ENCODE measurements at places on chromosomes 1 and 21.

DNA sequence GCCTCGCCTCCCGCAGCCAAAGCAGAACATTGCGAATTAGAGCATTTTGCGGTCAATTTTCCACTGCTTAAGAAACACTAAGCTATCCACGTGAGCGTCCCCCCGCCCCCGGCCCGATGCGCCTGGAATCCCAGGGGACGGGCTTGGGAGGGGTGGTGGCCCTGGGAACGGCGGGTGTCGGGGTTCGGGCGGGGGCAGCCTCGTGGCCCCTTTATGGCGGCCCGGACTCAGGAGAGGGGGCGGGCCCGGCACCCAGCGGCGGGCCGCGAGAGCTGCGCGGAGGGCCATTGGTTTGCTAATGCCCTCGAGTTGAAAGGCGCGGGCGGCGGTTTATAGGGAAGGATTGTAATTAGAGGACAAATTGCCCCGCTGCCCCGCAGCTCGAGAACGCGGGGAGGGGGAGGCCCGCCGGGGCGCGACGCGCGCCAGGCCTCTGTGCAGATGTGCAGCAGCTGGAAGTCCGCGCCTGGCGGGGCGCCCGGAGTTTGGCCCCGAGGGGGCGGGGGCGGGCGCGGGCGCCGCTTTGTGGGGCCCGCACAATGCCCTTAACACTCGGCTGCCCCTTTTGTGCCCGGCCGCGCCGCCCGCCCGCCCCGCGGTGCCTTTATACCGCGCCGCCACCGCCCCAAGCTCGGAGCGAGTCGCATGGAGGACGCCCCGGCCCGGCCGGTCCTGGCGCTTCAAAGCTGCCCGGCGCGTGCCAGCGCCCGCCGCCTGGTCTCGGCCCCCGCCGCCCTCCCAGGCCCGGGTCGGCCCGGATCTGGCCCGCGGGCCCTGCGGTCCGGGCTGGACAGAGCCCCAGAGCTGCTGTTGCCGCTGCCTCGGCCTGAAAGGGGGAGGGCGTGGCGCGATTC, 1.9 kb upstream of the HES3 start:
- no peak for DNase-seq

DNA sequence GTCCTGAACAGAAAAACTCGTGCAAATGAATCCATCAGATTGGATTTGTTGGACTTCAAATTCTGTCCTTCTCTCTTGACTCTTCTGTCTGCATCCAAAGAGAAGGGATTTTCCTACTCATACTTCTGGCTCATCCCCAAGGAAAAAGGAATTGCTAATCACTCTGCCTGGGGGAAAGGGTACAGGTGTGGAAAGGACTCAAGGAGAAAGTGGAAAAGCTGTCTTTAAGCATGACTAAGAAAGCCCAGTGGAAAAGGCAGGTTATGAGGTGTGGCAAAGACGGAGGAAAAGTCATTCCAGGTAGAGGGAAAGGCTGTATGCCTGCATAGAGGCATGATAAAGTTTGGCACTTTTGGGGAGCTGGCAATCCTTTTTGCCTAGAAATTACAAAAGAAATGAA, 43.4 kb downstream of the PTGS2 start:
- DNase-seq: no peak

DNA sequence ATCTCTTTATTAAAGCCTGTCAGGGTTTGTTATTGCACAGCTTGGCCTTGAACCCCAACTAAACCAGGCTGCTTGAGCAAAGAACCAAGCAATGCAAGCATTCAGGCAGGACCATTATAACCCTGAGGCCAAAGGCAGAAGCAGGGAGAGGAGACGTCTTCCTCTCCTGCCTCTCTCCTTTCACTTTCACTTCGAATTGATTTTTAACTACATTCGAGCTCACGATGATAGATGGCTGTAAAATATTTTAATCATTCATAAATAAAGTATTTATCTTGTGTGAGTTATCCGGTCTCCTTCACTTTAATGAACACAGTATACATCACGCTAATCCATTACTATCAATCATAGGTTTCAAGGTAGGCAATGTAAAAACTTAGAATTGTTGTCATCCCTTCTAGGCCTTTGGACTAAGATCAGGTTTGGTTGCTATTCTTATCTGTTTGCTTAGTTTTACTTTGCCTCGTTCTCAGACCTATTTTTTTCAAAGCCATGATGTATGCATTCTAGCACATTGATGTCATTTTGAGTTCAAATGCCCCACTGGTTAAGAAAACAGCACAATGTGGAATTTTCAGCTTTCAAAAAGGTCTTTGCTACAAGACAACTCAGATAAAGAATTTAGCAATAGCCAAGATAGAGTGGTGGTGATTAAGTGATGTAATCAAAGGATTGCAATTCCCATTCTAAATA, 480.2 kb upstream of the RUNX1 start:
- DNase-seq: no peak

- no peak for DNase-seq
Measured at GRCh38 chr1:54290506-54291184, 90.7 kb downstream of the MRPL37 start.

- DNase-seq: no peak
Measured at GRCh38 chr21:46160907-46161632, 5.7 kb upstream of the FTCD start.

- DNase-seq: no peak
Measured at GRCh38 chr1:236052232-236052993, 12.5 kb downstream of the NID1 start.

DNA sequence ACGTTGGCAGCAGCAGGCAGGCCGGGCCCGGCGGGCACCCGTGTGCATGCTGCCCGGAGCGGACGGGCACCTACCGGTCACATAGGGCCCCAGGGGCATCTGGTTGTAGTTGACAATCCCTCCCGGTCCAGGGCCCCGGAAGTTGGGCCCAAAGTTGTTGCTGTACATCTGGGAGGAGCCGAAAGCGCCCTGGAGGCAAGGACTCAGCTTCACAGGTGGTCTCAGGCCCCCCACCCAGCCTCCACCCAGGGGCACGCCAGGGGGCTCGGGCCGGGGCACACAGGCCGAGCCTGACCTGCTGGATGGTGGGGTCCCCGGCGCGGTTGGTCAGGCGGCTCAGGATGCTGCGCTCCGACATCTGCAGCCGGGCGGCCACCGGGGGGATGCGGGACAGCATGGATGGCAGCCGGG, 60.6 kb downstream of the KCNAB2 start:
- DNase-seq: no peak

DNA sequence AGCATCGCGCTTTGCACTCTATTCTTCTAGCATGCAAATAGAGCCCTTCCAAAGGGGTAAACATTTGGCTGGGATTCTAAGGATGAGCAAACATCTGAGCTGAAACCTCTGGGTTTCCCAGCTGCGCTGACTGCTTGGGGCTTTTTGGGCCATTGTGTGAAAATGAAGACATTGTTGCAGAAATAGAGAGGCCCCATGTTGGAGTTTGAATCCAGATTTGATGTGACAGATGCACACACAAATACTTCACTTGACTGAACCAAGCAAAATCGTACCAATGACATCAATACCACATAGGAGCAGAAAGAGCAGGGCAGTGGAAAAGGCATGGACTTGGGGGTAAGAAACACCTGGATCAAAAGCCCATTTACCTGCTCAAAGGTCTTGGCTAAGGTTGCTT, 144.6 kb upstream of the HMGB4 start:
- no peak for DNase-seq

GRCh38 chr1:41485605-41486004, 1.1 kb upstream of the EDN2 start:
- DNase-seq: no peak

DNA sequence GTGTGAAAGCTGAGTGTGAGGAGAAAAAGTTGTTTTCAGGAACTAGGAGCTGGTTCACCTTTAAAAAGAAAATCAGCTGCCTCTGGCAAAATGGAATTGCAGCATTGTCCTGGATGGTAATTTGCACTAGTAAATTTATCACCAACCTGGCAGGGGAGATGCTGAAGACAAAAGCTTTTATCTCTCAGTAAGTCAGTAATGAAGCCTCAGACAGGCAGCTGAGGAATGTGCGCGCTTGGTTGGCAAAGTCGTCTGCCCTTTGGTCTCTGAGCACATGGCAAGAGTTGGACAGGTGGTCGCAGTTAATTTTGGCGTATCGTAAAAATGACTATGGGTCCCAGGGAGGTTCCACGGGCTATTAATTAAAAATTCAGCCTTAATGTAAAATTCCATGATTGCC, 131.9 kb downstream of the BACH1 start:
- no peak for DNase-seq

- peak; percentile 94 for DNase-seq
Measured at GRCh38 chr1:42335809-42336518, 929 bp upstream of the FOXJ3 start.
